Cerebellum (tissue), 4 donors: ENCODE measurements at places on chromosomes 6 and 20. TPM values are rescaled to one million over a fixed set of nuclear protein-coding genes. Genes with fewer than 3 reads are reported as not detected.

Gene GGTLC1
- total RNA-seq = not detected

Gene CALHM4
- not detected for total RNA-seq

Gene C6orf141
- total RNA-seq = 2.6 TPM

Gene IMPG1
- 0.36 TPM for total RNA-seq

DNA sequence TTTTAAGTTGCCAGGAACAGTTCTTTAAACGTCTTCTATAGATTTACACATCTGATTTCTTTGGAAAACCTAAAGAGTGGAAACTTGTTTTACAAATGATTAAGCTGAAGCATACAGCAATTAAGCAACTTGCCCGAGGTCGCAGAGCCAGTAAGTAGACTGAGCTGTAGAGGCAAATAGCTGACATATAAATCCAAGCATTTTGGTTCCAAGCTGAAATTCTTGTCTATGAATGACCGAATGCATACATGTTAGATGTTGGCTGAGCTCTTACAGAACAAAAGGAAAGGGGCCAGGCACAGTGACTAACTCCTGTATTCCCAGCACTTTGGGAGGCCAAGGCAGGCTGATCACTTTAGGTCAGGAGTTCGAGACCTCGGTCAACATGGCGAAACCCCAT, 101.8 kb upstream of the SGK1 start:
- DNase-seq = no peak

DNA sequence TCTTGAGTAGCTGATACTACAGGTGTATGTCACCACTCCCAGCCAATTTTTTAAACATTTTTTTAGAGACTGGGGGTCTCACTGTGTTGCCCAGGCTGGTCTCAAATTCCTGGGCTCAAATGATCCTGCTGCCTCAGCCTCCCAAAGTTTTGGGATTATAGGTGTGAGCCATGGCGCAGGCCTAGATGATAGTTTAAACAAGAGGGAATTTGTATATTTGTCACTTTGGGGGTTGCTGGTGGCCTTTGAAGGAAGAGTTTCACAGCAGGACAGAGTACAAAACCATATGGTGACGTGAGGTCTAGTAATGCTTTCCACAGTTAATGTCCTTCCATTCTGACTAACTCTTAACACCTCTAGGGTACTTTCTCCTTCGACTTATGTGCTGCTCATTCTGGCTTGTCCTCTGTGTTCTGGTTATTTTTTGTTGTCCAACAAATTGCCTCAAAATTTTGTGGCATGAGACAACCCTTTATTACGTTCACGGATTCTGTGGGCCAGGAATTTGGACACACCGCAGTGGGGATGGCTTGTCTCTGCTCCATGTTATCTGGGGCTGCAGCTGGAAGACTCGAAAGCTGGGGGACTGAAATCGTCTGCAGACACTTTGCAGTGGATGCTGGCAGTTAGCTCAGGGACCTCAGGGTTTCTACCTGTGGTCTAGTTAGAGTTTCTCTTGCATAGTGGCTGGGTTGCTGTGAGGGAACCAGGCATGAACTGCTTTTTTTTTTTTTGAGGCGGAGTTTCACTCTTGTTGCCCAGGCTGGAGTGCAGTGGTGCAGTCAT, 23.0 kb upstream of the IER3 start:
- no peak for DNase-seq

- DNase-seq = no peak
Measured at GRCh38 chr6:22699151-22699550, 129.8 kb downstream of the HDGFL1 start.
